ENCODE measurements at places on chromosomes 7 and 10. TPM values are rescaled to one million over a fixed set of nuclear protein-coding genes. Genes with fewer than 3 reads are reported as not detected.

The ABCC2 gene
- total RNA-seq = 1.3 TPM

The OPN4 gene
- total RNA-seq = not detected

The PRSS2 gene
- not detected for total RNA-seq

The SEMA3A gene
- total RNA-seq = 0.14 TPM

The ADRA2A gene
- total RNA-seq = not detected

The C10orf90 gene
- not detected for total RNA-seq

The EEF1AKMT2 gene
- 21.5 TPM for total RNA-seq

The ADIRF gene
- not detected for total RNA-seq

The HK1 gene
- 185 TPM for total RNA-seq

The C10orf143 gene
- 2.5 TPM for total RNA-seq

The SSMEM1 gene
- not detected for total RNA-seq

The OPN1SW gene
- not detected for total RNA-seq

The KMT2E gene
- total RNA-seq = 104 TPM

All from activated CD4-positive, alpha-beta T cell treated with anti-CD3 and anti-CD28 coated beads, Interleukin-2, amount 10 ng/mL, durations not matched to agents 24 days and 14 days (primary cell).